ENCODE measurements at places on chromosomes 7 and 10. TPM values are rescaled to one million over a fixed set of nuclear protein-coding genes. Genes with fewer than 3 reads are reported as not detected.

LLCFC1 gene
- total RNA-seq, result not detected

CYP2C19 gene
- not detected for total RNA-seq

DGKB gene
- not detected for total RNA-seq

SLK gene
- 24.7 TPM for total RNA-seq

Measured in cardiac ventricle fibroblast (primary cell).